ENCODE measurements at places on chromosomes 5 and 9.

GRCh38 chr9:97484134-97484533, 17.3 kb upstream of the TMOD1 start:
- no peak for DNase-seq

GRCh38 chr9:91034521-91034920, 232.9 kb downstream of the SYK start:
- DNase-seq: no peak

GRCh38 chr5:40406741-40407211, 272.9 kb upstream of the PTGER4 start:
- no peak for DNase-seq

DNA sequence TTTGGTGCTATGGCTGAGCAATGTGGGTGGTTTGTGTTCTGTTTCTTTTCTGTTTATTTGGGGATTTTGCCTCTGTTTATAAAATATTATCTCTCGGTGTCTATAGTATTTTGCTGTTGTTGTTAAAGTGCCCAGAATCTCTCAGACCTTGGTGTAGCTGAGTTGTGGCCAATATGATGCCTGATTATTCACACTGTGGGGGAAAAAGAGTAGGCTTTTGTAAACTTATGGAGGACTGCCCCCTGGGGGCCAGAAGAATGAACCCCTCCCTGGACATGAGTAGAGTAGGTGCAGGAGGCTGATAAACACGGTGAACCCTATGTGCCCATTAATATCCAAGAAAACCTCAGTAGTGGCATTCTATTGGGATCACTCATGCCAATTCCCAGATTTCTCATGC, 49.0 kb upstream of the DPYSL3 start:
- DNase-seq: no peak

DNA sequence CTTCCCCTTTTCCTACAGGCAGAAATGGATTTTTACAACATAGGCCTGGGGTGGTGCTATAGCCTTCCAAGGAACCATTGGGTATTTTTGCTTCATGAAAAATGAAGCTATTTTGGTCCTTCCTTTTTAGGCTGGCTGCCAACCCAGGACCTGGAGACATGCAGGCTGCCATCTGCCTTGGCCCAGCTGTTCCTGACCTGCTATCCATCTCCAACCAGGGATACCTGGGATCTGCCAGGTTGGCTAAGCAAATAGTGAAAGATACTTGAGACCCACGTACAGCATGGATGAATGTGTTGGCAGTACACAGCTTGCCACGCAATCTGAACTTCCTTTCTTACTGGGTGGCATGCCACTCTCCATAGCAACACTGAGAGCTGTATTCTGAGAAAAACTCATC, 31.1 kb downstream of the MRPS27 start:
- DNase-seq: no peak

- no peak for DNase-seq
Observed at GRCh38 chr5:124705577-124705976, 40.9 kb downstream of the ZNF608 start.

GRCh38 chr5:57219386-57219785, 45.5 kb downstream of the GPBP1 start:
- no peak for DNase-seq

GRCh38 chr9:123174079-123174478, 94.3 kb downstream of the STRBP start:
- DNase-seq: no peak

- DNase-seq: no peak
Observed at GRCh38 chr5:81782811-81783210, 31.9 kb upstream of the SSBP2 start.

DNA sequence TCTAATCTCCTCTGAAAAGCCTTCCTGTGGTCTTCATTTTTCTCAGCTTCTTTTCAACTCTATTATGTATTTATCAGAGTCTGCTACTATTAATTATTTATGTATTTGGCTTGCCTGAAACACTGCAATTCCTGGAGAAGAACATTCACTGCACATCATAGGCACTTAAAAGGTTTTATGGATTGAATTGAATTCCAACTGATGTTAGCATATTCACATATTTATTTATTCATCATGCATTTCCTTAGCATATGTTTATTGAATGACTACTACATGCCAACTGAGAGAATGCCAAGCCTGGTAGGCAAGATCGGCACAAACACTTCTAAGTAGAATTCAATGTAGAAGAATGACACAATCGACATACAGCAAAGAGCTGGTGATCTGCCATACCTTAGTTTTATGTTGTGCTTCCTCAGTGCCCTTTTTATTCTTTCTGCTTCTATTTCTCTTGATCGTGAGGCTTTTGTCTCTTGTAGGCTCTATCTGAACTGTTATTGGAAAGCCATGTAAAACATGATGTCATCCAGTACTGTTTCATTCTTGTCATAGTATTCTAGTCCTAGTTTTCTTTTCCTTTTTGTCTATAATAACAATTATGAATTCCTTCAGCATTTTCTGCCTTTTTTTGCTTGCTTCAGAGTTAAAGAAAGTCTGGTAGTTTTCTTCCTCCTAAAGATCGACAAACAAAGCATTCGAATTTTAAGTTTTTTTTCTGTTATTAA, 454.2 kb downstream of the TLE4 start:
- no peak for DNase-seq

DNA sequence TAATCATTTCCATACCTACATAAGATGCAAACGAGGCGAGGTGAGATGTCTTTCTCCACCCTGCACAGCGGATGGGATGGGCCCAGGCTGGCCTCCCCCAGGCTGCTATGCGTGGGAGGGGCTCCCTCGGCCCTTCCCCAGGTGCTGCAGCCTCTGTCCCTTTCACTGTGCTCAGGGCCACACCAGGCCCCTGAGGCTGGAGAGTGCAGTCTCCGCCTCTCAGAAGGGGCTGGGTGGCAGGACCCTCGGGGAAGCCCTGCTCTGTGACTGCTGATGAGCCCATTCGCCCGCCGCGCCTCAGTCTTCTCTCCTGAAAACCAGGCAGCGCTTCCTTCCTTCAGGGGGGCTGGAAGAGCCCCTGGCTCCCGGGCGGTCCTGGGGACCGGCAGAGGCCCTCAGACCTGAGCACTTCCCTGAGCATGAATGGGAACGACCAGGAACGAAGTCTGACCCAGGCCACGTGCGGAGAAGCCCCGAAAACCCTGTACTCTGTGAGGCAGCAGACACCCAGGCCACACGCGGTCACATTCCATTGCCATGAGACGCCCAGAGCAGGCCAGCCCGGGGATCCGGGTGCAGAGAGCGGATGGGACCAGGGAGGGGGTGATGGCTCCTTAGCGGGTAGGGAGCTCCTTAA, 21.9 kb upstream of the NOTCH1 start:
- peak; percentile 45 for DNase-seq

GRCh38 chr9:123034881-123035510, 1.5 kb downstream of the GPR21 start:
- no peak for DNase-seq

GRCh38 chr5:113451797-113452196, 17.0 kb upstream of the TSSK1B start:
- no peak for DNase-seq

GRCh38 chr9:109542922-109543321, 44.8 kb upstream of the PTPN3 start:
- no peak for DNase-seq

- DNase-seq: no peak
Observed at GRCh38 chr9:69535286-69535832, 136.8 kb downstream of the APBA1 start.

GRCh38 chr5:143699121-143699520, 112.8 kb upstream of the HMHB1 start:
- DNase-seq: no peak

DNA sequence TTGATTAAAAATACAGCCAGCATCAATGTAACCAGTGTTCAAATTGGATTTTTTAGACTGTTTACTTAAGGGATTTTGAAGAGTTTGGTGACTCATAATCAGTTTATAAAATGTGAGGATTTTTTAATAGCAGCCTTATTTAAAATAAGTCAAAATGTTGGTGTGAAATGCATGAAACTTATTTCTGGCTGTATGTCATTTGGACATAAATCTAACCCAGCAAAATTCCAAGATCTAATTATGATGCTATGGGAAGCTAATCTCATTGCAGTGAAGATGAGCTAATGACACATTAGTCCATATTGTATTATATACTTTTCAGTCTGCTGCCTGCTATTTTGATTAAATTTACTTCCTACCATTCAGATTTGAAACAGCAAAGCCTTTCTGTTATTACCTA, 140.3 kb downstream of the AOPEP start:
- DNase-seq: no peak

- DNase-seq: no peak
Observed at GRCh38 chr5:25027061-25027460, 382.3 kb upstream of the CDH10 start.

GRCh38 chr9:132901858-132902831, 23.4 kb downstream of the SPACA9 start:
- peak; percentile 89 for DNase-seq

GRCh38 chr5:32475334-32476097, 31.0 kb upstream of the ZFR start:
- peak; percentile 25 for DNase-seq

DNA sequence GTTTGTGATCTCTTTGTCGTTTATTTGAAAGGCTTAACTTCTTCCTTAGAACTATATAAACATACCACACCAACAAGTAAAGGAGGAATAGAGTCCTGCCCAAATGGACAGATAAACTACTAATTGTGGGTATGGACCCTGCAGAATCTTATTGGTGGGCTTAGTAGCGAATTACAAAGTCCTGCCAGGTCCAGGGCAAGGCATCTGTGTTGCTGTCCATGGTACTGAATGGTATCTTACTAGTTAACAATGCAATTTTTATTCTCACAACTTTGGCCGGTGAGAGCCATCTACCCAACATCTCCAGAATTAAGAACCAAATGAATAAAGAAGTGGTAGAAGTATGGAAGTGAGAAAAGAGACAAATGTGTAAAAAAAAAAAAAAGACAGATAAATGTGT, 1782.4 kb upstream of the WWC1 start:
- DNase-seq: peak; percentile 46

GRCh38 chr9:102768002-102768401, 227.1 kb upstream of the CYLC2 start:
- DNase-seq: no peak

DNA sequence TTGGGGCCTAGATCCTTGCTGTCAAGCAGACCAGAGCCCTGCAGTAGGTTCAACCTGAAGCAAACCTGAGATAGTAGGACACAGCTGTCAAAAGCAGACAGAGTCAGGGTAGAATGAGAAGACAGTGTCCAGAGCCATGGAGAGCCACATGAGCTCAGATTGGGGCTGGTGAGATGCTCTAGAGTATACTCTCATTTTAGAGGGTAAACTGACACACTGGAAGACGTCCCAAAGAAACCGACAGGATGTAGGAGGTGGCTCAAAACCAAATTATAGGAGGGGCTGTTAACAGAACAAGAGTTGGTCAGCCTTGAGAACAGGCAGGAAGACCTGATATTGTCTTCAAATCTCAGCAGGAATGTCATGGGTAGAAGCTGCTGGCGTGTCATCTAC, 11.5 kb downstream of the CCDC69 start:
- no peak for DNase-seq

DNA sequence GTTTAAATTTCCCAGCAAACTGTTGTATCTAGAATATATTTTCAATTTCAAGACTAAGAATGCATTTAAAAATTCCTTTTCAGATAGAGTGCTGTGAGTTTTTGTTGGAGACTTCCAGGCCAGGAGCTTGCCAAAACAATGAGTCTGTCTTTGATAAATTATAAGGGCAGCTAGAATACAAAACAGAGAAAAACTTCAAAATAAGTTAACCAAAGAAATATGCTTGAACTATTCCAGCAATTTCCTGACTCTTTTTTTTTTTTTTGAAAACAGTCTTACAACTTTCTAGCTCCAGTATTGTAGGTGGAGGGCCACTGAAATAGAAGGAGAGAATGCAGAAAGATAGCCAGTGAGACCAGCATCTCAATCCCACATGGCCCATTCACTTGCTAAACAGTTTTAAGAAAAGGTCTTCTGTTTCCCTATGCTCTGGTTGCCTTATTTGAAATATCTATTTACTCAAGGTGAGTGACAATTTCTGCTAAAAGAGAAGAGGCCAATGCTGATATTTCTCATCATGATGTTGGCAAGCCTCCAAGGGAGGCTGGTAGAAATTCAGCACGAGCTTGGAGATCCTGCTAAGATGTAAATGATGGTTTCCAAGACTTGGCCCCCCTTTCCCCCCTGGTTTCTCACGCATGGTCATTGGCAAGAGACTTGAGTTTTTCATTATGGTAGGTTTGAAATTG, 103.2 kb downstream of the USP20 start:
- DNase-seq: peak; percentile 71

- DNase-seq: no peak
Observed at GRCh38 chr9:106532306-106533015, 330.5 kb upstream of the ZNF462 start.

GRCh38 chr9:71741926-71742648, 26.2 kb downstream of the CEMIP2 start:
- no peak for DNase-seq

DNA sequence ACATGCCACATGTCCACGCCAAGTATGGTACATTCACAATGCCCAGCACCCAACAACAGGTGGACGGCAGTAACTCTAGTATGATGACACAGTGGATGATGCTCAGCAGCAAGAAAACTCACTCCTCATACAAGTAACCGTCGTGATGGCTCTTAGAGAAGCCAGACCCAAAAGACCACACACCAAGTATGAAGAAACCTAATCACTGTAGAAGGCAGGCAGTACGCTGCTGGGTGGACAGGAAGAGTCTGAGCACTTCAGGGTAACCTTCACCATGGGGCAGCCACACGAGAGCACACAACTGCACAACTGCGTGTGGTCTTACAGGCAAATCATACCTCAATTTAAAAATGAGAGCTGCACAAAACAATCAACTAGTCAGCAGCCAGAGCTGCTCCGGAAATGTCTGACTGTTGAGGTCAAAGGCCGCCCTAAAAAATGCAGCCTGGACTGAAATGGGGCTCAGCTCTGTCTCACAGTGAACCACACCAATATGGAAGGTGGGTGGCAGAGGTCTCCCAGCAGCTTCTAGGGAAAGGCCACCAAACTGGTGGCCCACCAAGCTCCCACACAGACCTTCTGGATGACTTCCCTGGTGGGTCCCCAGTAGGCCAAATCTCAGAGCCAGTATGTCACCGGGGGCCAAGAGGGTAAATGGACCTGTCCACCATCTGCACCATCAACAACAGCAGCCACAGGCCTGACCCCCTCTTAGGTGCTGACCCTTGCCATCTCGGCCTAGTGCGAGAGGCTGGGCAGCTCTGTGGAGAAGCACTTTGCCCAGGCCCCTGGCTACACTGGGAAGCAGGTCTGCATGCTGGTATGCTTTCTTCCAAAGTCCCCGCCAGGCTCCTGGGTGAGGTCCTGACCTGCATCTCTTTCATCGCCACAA, 17.8 kb downstream of the BICD2 start:
- no peak for DNase-seq

DNA sequence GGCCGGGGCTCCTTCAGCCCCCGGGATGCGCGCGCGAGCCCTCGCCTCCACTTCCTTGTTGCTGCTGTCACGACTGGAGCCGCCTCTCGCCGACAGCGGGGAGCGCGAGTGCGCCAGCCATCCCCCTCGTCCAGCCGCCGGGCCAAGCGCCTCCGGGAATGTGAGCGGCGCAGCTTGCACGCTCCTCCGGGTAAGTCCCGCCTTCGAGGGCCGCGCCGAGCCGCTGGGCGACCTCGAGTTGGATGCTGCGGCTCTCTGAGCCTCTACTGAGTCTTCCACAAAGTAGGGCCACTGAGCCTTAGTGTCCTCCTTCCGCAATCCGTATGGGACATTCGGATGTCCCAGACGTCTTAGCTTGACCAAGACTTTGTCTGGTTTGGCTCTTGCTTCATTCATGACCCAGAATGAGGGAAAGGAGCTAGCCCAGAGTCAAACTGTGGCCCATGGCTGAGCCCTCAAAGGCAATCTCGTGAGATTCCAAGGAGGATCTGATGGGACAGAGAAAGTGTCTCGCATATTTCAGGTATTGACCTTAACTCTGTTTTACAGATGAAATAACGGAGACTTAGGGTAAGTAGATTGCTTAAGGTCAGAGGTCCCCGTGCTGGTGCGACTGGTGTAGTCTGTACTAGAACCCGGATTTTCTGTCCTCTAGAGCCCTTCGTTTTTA, 586 bp downstream of the HMGXB3 start:
- DNase-seq: peak; percentile 40

All from muscle of back (tissue), 13 donors.